Left ventricle myocardium superior (tissue), 1 donor: ENCODE measurements at places on chromosomes 6 and 20. TPM values are rescaled to one million over a fixed set of nuclear protein-coding genes. Genes with fewer than 3 reads are reported as not detected.

GRCh38 chr6:80674669-80675068 lies 568.2 kb downstream of the BCKDHB start:
- no peak for DNase-seq

DNA sequence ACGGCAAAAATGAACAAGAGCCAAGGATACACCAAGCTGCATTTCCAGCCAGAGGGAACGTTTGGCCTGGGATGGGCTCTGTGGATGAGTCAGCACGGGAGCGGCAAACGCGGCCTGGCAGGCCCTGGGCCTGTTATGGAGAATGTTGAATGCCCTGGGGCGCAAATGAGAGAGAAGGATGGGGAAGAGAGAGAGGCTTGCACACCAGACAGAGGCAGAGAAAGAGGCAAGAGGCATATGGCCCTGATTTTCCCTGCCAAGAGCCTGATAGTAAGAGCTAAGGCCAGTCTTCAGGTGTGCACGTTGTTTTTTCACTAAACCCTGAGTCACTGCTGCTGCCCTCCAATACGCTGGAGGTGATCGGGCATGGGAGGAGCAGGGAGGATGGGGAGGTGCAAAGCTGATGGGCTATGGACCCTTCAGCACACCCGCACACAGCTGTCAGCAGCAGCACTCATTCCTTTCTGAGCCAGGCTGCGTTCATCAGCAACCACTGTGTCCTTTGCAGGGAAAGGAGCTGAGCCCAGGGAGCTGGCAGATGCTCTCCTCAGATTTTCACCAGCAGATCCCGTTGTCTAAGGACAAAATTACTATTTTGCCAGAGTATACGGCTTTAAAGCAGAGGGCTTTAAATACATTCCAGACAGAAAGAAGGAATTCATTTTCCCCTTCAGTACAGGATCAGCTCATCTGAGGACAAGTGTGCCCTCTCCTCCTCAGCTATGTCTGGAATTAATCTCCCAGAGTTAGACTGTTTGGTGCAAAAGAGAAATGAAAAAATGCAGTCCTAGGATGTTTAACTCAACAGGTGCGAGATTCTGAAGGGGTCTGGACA lies 61.7 kb upstream of the SLC22A23 start:
- no peak for DNase-seq

- no peak for DNase-seq
Observed at GRCh38 chr6:17971128-17972073, 16.0 kb downstream of the KIF13A start.

DNA sequence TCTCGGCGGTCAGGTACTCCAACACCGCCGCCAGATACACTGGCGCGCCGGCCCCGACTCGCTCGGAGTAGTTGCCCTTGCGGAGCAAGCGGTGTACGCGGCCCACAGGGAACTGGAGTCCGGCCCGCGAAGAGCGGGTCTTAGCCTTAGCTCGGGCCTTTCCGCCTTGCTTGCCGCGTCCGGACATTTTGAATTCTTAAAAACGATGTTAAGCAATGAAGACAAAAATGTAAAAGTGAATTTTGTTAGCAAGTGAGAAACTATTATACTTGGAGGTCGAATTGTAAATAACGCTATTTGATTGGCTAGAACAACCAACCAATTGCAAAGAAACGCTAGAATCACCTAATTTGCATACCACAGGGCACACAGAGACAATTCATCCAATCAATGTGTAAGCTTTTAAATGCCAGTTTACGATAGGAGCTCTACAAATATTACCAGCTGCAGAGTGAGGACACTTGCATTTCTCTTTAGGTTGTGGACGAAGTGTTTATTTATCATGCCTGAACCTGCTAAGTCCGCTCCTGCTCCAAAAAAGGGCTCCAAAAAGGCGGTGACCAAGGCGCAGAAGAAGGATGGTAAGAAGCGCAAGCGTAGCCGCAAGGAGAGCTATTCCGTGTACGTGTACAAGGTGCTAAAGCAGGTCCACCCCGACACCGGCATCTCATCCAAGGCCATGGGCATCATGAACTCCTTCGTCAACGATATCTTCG lies 112.0 kb downstream of the HFE start:
- peak; percentile 76 for DNase-seq

ZNF322 gene
- total RNA-seq = 12.7 TPM
